ENCODE measurements at places on chromosomes 3 and 15.
A peak's percentile ranks its signal among the peaks of the same experiment; 100 is the strongest.

- DNase-seq = no peak
Measured at GRCh38 chr3:77372634-77373346, 332.9 kb downstream of the ROBO2 start.

DNA sequence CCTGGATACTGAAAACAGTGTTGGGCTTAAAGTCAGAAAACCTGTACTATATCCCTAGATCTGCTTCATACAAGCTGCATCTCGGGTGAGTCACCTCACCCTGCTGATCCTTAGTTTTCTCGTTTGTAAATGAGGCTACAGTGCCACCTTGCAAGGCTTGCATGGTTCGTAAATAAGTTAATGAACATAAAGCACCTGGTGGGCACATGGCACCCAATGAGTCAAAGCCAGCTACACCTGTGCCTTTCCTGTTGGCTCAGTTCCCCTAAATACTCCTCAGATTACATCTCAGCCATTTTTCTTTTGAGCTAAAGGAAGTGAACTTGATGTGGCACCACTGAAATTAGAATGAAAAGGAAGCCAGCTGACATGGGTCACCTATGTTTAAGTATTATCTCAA, 26.5 kb downstream of the RTP1 start:
- DNase-seq = no peak

DNA sequence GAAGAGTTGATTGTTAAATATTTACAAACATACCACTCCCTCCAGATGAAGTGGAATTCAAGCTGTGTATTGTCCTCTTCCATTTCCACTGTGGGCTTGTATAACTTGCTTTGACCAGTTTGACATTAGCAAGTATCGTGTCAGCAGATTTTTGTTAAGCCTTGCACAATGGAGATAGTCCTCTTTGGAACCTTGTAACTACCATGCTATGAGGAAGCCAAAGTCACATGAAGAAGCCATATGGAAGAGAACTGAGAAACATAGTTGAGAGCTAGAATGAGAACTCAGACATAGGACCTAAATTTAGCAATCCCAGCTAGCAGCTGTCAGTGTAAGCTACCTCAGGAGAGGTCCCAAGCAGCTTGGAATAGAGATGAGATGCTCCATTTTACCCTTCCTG, 889.2 kb downstream of the PDCD6IP start:
- DNase-seq = no peak

DNA sequence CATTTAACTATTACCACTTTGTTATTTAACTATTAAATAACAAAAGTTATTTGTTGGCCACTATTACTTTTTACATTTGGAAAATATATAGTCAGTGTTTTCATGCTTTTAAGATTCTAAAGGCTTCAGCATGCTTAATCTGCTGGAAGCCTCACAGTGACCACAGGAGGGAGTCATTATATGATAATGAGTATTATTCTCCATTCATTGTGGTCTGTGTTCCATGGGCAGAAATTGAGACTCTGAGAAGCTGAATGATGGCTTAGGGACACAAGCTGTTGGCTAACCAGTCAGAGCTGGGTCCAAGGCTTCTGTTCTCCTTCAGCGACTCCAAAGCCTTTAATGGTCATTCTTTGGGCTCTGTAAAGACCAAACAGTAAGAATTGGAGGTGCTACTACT, 64.7 kb downstream of the BFSP2 start:
- no peak for DNase-seq

DNA sequence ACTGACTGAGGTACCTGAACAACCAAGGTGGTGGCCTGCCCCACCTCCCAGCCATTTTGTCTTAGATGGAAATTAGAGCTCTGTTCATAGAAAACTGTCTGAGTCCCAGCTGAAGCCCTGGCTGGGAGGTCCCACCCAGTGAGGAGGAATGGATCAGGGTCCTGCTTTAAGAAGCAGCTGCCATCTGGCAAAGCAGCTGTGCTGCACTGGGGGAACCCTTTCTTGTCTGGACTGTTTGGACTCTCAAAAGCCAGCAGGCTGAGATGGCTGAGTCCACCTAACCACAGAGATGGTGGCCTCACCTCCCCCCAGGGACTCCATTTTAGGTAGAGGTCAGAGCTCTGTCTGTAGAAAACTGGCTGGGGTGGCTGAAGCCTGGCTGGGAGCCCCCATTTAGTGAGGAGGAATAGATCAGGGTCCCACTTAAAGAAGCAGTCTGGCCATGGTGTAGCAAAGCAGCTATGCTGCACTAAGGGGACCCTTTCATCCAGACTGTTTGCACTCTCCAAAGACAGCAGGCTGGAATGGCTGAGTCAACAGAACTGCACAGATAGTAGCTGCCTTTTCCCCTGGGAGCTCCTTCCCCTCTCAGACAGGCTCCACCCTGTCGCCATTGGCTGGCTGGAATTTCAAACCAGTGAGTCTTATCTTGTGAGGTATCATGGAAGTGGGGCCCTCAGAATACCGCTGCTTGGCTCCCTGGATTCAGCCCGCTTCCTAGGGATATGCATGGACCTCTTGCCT, 116.9 kb downstream of the EPHA6 start:
- no peak for DNase-seq

DNA sequence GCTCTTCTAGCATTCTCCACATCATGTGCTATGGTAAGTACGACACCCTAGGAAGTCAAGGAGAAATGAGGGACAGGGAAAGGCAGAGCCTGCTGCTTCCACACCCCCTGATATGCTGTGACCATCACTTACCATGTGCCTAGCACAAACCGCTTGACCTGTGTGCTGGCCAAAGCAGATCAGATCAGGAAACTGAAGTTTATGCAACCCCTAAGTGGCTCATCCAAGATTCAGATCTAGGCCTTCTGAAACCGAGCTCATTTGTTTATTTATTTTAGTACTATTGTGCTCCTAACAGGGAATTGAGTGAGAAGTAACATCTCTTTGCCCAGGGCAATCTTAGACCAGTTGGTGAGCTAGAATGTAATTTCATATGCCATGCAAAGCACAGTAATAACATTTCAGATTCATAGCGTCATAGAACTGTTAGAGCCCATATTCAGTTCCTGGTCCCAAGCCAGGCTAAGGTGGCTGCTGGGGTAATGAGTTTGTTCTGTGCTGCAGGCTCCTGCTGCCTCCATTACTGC, at the start of gene RTP2:
Gene RTP2 (minus strand): TSS at position 51 of the 527 bp plus-strand sequence. CDS start 429 bp downstream, outside the sequence.
- DNase-seq = no peak

- no peak for DNase-seq
Measured at GRCh38 chr15:77966540-77967234, 110.8 kb downstream of the TBC1D2B start.

GRCh38 chr3:71551311-71551919, 32.1 kb downstream of the FOXP1 start:
- no peak for DNase-seq

DNA sequence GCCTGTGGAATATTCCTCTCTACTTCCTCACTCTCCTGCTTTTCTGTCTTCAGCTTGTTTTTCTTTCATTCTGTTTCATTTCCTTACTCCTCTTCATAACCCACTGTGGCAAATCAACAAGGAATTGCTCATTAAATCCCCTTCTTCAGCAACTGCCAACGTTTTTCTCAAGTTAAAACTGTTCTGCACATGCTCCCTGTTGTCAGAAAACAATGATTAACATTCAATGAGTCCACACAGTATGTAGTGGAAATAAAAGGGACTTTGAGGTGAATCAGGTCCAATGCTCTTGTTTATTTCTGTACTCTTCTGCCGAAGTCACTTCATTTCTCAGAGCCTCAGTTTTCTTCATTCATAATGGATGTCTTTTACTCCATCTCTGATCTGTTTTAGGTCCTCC, 11.9 kb upstream of the ROBO2 start:
- DNase-seq = no peak

DNA sequence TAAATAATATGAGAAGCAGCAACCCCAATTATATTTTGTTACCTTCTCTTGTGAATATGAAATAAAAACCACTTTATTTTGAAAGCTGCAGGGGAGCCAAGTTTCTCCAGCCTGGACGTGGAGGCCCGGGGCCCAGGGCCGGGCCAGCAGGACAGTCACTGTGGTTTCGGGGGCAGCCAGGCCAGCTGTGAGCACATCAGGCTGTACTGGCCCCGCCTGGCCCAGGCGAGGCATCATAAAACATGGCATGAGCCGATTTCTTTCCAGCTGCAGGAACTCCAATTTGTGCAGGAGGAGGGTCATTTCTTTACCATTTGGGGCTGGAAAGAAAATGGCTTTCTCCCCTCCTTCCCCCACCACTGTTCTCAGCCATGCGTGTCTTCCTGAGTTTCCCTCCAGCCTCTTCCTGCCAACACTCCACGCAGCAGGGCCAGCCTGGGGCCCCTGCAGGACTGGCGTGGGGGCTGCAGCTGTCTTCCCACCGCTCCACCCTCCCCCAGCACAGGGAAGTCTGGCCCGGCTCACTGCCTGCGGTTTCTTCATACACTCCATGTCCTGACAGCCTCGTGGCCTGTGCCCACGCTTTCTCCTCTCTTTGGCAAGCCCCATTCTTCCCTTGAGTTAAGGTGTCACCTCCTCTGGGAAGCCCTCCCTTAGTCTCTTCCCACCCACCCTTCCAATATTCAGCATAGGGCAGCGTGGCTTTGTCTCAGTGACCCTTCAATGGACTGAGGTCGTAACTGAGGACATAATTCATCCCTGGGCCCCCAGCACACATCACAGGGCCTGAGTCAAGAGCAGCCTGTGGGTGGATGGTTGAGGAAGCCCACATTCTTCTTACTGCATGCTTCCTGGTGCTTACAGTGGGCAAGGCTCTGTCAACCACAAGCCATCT, 135.8 kb downstream of the CHSY1 start:
- no peak for DNase-seq

DNA sequence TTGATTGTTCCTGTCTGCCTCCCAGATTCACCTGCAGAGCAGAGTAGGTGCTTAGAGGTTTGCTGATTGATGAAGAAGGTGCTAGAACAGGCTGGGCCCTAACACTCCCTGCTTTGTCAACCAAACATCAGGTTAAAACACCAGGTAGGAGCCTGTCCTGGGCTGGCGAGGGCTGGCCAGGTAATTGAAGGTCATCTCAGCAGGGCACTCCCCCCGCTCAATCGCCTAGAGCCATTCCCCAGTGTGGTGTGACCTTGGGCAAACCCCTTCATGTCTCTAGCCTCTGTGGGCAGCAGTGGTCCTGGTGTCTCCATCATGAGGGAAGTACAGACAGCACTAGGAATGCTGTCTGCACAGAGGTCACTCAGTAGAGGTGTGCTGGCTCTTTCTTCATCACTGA, 88.3 kb downstream of the KLF15 start:
- DNase-seq = no peak

GRCh38 chr3:149942409-149942808, 28.3 kb downstream of the PFN2 start:
- DNase-seq = no peak

- DNase-seq = no peak
Measured at GRCh38 chr15:89085289-89085926, 2.8 kb upstream of the ABHD2 start.

- no peak for DNase-seq
Measured at GRCh38 chr3:177571271-177571943, 374.1 kb upstream of the TBL1XR1 start.

GRCh38 chr15:59689626-59690236, 611 bp upstream of the BNIP2 start:
- DNase-seq = peak; percentile 20

DNA sequence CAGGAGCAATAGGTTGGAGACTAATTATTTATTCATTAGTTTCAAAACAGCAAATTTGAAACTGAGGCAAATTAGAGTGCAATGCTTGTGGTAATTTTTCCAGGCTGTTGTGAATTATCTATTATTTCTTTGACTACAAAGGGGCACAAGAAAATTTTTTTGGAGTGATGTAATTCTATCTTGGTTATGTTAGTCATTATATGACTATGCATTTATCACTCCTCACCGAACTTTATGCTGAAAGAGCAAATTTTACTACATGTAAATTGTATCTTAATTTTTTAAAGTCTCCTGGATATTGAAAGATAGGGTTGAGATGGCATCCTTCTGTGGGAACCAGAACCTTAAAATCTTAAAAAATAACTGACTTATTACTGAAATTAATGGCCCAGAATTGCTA, 320.0 kb upstream of the ROBO1 start:
- DNase-seq = no peak

GRCh38 chr3:144289057-144289456, 317.4 kb downstream of the DIPK2A start:
- DNase-seq = no peak

GRCh38 chr3:69856965-69857705, 117.9 kb downstream of the MITF start:
- DNase-seq = no peak

- no peak for DNase-seq
Measured at GRCh38 chr3:145865399-145866018, 295.5 kb downstream of the PLOD2 start.

DNA sequence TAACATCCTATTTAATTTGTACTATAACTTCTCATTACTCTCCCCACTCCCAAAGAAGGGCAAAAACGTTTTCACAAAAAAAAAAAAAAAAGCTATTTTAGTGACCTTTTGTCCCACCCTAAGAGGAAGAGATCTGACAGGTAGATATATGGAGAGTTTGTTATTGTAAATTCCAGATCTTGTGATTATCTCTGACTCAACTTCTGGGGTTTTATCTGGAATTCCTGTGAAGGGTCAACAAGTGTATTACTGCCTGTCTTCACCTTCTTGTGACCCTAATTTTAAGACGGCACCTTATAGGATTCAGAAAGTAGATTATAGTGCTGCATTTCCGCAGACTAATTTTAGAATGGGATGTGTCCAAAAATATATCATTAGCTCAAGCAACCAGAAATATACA, 205.9 kb upstream of the CDIN1 start:
- DNase-seq = no peak

DNA sequence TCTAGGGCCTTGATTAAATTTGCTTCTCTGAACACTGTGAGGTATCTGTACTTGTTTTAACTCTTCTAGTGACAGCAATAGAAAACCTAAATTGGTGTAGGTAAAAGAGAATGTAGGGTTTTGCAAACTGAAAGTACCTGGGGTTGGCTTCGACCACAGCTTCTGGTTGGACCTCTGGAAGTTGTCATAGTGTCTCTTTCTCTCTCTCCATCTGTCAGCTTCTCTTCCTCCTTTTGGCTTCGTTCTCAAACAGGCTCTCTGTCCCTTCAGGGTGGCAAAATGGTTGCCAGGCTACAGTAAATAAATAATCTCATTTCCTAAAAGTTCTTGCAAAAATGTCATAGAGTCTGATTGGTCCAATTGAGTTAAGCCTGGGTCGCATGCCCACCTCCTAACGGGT, 149.3 kb upstream of the CTDSPL start:
- no peak for DNase-seq

GRCh38 chr3:51099794-51100535, 285.1 kb upstream of the MANF start:
- DNase-seq = no peak

- no peak for DNase-seq
Measured at GRCh38 chr15:63977119-63977518, 69.2 kb downstream of the DAPK2 start.

DNA sequence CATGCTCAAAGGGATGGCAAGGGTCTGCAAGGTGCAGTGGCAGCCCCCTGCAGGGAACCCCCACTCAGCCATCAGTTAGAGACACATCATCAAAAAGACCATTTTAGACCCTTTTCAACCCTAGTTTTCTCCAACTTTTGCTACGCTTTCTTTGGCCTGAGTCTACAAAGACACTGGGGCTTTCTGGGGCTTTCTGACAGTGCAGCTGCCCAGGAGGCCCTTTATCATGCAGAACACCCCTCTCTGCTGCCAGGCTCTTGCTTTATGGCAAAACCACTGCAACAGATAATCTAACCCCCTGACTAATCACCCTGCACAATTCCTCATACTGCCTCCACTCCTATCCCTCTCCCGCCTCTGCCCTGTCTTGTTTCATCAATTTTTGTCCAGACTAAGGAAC, 2.4 kb downstream of the NMNAT3 start:
- DNase-seq = no peak

GRCh38 chr3:14471690-14472089, 68.5 kb downstream of the GRIP2 start:
- DNase-seq = no peak

GRCh38 chr15:64387562-64388168, at the start of gene TRIP4:
Gene TRIP4 (plus strand): TSS chr15:64387836. CDS start chr15:64387864, 28 bp downstream.
- peak; percentile 93 for DNase-seq
